Muscle of arm (tissue), 14 donors: ENCODE measurements at places on chromosomes 16 and 17. TPM values are rescaled to one million over a fixed set of nuclear protein-coding genes. Genes with fewer than 3 reads are reported as not detected.
A peak's percentile ranks its signal among the peaks of the same experiment; 100 is the strongest.

SMURF2 gene
- polyA plus RNA-seq: 26.7 TPM

KIF2B gene
- polyA plus RNA-seq: not detected

ITGA3 gene
- polyA plus RNA-seq: 21.5 TPM

ZFP3 gene
- 13.1 TPM for polyA plus RNA-seq

KLHL10 gene
- not detected for polyA plus RNA-seq

DNA sequence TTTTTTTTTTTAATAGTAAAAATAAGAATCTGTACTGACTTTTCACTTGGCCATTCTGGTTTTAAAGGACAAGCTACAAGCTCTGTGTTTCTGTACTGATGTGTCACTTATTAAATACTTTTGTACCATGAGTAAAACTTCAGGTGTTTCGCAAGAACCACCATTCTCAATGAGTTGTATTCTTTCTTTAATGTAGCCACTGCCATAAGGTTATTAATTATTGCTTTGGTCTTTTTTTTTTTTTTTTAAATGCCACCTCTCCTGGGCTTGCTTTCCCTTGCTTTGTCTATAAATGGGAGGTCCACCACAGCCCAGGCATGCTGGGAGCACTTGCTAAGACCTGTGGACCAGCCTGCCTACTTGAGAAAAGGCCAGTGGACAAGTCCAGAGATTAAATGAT is 8.4 kb downstream of the ARL2BP start:
- no peak for DNase-seq

- DNase-seq: no peak
Measured at GRCh38 chr17:50575581-50576210, 15.2 kb downstream of the CACNA1G start.

DNA sequence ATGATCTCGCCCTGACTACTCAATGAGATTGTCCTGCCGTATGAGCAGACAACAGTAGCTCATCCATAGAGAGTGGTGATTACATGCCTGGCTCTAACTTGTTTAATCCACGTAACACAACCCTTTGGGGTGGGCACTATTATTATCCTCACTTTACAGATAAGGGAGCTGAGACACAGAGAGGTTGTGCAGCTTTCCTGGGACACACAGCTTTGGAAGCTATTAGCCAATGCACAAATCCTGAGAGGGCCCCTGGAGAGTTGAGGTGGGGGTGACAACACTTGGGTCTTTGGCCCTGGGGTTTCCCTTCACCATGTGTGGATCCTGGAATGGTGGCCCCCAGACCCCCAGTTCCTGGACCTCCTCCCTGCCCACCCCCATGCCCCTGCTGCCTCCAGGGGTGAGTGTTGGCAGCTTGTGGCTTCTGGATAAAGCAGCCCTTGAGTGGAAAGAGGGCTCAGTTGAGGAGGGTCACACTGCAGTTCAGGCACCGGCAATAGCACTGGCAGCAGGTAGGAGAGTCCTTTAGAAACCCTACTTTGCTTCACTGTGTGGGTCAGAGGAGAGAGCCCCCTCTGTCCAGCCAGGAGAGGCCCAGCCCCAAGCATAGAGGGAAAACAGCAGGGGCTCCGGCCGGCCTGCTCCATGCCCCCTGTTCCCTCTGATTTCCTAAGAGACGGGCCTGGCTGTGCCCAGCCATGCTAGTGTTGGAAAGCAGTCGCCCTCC is 230.7 kb downstream of the KATNIP start:
- no peak for DNase-seq

GRCh38 chr16:22316411-22316811 is 19.2 kb downstream of the POLR3E start:
- DNase-seq: no peak

GRCh38 chr16:48607056-48607825 is 2.7 kb downstream of the N4BP1 start:
- DNase-seq: no peak

DNA sequence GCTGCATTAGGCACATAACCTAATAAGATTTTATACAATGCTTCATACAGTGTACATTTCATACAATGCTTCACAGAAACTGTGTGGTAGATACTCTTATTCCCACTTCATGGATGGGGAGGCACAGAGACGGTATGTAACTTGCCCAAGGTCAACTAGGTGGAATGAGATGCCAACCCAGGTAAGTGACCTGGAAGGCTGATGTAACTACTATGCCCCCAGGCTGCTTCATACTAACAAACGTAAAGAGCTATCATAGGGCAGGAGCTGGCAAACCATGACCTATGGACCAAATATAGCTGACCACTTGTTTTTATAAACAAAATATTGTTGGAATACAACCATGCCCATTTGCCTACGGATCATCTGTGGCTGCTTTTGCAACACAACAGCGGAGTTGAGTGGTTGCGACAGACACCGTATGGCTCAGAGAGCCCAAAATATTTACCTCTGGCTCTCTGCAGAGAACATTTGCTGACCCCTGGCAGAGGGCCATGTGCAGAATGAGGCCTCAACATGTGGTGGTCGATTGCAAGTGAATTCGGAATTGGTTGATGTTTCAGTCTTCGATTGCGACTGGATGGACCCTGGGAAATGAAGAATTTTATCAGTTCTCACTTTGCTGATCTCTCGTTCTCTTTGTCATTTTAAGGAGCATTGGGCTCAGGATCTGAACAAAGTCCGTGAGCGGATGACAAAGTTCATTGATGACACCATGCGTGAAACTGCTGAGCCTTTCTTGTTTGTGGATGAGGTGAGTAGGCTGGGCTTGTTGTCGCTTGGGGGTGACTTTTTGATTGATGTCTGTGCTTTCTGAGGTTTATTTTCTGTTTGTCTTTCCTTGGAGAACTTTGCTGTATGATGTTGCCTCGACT is 109.7 kb downstream of the PLCG2 start:
- no peak for DNase-seq

- DNase-seq: peak; percentile 32
Measured at GRCh38 chr17:80599546-80600305, 55.1 kb downstream of the RPTOR start.

DNA sequence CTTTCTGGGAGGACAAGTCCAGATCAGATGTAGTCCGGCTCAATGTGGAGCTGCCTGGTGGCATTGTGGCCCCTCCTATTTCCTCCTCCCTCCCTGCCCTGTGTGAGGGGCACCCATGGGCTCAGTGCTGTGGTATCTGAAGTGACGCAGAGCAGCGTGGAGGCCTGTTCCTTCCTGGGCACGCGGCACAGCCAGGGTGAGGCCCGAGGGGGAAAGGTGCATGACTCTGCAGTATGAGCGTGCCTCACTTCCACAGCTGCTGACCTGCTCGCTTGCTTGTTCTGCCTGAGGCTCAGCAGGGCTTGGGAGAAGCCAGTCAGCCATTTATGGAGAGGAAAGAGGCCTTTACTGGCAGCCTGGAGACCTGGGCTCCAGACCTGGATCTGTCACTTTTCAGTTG is 11.7 kb downstream of the TMEM238L start:
- no peak for DNase-seq

DNA sequence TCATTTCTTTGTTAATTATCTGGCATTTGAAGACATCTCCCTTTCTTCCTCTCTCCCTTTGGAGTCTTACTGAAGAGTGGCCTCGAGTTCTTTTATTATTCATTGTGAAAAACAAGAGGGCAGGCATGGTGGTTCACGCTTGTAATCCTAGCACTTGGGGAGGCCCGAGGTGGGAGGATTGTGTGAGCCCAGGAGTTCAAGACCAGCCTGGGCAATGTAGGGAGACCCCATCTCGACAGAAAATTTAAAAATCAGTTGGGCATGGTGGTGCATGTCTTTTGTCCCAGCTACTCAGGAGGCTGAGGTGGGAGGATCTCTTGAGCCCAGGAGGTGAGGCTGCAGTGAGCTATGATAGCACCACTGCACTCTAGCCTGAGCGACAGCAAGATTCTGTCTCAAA is 20.1 kb downstream of the BPTF start:
- DNase-seq: no peak

- no peak for DNase-seq
Measured at GRCh38 chr17:80529904-80530292, 14.7 kb upstream of the RPTOR start.
